Trophoblast cell (in vitro differentiated cells and primary cell): ENCODE measurements at places on chromosomes 7 and 10.

DNA sequence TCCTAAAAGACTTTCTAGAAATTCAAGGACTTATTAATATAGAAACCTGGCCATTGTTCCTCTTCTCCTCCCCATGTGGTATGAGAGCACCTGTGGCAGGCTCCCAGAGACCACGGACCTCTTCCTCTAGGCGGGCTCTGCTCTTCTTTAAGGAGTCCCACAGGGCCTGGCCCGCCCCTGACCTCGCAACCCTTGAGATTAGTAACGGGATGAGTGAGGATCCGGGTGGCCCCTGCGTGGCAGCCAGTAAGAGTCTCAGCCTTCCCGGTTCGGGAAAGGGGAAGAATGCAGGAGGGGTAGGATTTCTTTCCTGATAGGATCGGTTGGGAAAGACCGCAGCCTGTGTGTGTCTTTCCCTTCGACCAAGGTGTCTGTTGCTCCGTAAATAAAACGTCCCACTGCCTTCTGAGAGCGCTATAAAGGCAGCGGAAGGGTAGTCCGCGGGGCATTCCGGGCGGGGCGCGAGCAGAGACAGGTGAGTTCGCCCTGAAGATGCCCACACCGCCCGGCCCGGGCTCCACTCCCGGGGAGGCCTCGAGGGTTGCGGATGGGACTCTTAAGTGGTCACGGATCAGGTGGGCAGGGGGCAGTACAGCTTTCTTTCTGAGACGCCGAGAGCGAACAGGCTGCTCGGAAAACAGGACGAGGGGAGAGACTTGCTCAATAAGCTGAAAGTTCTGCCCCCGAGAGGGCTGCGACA is at the start of gene SLC26A4:
Gene SLC26A4, plus strand, starts transcription at position 448 of the 700 bp plus-strand sequence. CDS start 814 bp downstream, outside the sequence.
- peak; percentile 73 for DNase-seq

GRCh38 chr7:64893401-64893800 is 9.7 kb upstream of the ZNF273 start:
- no peak for DNase-seq

DNA sequence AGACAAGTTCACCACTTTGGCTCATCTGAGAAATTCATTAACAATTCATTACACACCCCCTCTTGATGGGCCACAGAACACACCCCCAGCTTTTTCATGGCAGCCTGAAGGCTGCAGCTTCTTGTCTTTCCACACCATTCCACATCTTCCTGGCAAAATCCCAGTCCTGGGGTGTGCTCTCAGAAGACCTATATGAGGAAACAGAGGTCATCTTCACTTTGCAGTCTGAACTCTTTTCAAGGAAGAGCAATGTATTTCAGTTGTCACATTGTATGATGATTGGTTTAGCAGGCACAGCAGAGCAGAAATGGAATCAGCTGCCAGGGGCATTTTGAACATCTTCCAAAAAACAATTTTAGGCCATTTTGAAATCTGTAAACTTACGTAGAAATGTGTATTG is 7.8 kb upstream of the LRRC27 start:
- no peak for DNase-seq

DNA sequence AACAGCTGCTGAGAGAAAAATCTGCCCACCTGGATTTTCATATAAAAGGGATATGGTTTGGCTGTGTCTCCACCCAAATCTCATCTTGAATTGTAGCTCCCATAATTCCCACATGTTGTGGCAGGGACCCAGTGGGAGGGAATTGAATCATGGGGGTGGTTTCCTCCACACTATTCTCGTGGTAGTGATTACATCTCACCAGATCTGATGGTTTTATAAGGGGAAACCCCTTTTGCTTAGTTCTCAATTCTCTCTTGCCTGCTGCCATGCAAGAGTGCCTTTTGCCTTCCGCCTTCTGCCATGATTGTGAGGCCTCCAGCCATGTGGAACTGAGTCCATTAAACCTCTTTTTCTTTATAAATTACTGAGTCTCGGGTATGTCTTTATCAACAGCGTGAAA is 20.8 kb upstream of the MKI67 start:
- no peak for DNase-seq

DNA sequence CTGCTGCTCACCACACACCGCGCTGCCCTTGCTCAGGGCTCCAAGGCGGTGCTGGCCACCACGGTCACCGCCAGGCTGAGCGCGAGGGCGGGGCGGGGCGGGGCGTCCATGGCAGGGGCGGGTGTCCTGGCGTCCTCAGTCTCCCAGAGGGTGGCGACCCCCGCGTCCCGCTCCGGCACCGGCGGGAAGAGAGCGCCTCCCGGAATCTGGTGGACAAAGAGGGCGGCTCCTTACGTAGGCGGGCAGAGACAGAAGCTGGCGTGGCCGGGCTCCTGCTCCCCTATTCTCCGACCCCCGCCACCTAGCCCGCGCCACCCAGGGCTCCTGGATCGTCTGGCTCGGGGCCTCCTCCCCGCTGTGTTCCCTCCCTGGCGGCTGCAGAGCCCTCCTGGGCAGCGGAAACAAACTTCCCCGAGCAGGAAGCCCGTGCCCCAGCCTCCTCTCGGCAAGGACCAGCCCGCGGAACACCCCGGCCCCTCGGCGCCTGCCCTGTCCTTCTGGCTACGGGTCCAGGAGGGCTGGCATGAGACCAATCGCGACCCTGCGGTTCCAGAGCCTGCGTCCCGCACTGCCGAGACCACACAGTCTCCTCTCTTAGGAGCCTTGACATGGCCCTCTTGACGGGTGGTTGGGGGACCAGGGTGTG is 133.8 kb upstream of the ZNF92 start:
- DNase-seq, result peak; percentile 35

- DNase-seq, result peak; percentile 27
Observed at GRCh38 chr7:128242661-128243060, 1.6 kb downstream of the LEP start.

DNA sequence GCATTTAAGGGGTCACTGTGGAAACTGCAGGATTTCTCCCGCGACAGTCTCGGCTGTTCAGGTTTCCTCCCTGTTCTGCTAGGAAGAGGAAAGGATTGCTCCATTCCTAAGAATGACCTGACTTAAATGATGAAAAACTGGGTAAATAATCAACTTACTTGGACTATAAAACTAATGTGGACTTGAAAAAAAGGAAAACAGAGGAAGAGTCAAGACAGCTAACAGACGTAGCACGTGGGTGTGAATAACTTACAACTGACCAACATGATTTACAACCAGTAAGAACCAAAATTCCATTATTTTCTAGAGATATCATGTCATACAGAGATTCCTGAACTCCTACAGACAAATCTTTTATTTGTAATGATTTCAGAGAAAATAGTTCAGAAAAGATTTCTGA is 93.8 kb downstream of the ADAM12 start:
- no peak for DNase-seq

- DNase-seq, result no peak
Observed at GRCh38 chr10:7471720-7472367, 61.0 kb upstream of the SFMBT2 start.

GRCh38 chr7:29771081-29771816 is 35.1 kb upstream of the WIPF3 start:
- no peak for DNase-seq

DNA sequence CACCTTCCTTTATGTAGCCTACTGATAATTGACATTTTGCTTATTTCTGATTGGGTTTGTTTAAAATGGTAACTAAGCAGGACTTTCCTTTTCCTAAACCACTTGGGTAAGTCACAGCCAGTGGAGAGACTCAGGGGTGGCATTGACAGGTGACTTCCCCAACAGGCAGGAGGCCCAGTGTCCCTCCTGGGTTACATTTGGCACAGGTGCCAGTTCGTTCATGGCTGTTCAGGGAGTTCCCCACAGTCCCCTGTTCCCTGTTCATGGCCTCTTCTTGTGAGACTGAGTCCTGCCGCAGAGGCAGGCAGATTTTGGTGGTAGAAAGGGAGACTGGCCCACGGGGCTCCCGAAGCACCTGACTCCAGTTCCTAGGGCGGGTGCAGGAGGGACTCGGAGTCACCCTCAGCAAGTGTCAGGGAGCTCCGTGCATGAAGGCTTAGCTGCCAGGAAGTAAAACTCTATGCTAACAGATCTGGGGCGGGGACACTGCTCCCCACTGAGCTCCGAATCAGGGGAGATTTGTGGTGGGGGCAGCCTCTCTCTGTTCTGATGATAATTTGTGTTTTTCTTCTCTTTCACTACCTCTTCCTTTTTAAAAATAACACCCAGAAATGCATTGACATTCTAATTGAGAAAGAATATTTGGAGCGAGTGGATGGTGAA is 84.1 kb downstream of the EZH2 start:
- DNase-seq, result no peak

DNA sequence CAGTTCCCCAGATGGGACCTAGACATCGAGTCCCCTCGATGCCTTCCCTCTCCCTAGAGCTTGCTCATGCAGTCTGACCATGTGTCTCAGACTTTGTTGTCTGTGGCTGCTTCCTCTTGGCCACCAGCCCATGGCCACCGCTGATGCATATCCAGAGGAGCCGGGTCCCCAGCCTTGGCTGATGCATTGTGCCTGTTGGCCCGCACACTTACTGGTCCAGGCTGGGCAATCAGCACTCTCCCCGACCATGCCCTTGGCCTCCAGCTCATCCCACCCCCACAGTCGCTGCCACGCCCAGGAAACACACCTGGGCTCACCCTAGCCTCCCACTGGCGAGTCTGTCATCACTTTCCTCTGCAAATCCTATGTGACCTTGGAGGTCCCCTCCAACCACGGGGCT is 10.1 kb downstream of the NPC1L1 start:
- DNase-seq, result no peak

- peak; percentile 96 for DNase-seq
Observed at GRCh38 chr7:116354546-116355423, 144.4 kb downstream of the TES start.

- DNase-seq, result peak; percentile 8
Observed at GRCh38 chr10:67818323-67818722, 19.7 kb downstream of the DNAJC12 start.

DNA sequence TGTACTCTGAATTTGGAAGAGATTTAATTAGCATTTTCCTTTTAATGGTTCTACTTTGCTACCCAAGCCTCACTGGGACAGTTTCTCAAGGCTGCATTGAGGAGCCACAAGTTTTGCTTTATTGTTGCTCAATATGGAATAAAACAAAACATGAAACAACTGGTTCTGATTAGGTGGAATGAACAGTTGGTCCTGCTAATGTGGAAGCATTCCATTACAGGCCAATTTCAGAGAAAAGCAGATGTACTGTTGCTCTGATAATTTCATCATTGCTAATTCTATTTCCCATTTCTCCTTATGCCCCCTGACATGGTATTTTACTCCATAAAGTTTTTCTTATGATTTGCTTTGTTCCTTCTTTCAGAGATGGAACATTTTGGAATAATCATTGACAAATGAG is 66.0 kb upstream of the PAPSS2 start:
- no peak for DNase-seq

- no peak for DNase-seq
Observed at GRCh38 chr10:14554091-14554490, 220.6 kb downstream of the FAM107B start.

GRCh38 chr10:33783078-33783477 is 448.6 kb upstream of the NRP1 start:
- DNase-seq, result no peak

- DNase-seq, result no peak
Observed at GRCh38 chr7:144957998-144958397, 122.1 kb upstream of the TPK1 start.

DNA sequence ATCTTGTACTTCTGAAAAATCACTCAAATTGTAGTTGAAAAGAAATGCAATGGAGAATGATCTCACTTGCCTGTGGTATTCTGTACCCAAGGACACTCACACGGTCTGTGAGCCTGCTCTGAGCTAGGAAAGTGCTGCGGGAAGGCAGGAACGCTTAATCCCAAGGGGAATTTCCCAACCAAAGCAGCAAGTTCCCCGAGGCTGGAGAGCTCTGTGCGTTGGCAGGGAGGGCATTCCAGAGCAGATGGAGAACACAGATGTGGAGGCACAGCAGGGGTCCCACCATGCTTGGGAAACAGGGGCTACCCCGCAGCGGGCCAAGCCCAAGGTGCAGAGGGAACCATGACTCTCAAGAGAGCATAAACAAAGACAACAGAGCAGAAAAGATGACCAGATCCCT is 13.6 kb downstream of the SVIL start:
- peak; percentile 64 for DNase-seq

- DNase-seq, result no peak
Observed at GRCh38 chr7:188727-189500, 3.5 kb upstream of the FAM20C start.

GRCh38 chr7:125149151-125149550 is 219.5 kb upstream of the POT1 start:
- no peak for DNase-seq

DNA sequence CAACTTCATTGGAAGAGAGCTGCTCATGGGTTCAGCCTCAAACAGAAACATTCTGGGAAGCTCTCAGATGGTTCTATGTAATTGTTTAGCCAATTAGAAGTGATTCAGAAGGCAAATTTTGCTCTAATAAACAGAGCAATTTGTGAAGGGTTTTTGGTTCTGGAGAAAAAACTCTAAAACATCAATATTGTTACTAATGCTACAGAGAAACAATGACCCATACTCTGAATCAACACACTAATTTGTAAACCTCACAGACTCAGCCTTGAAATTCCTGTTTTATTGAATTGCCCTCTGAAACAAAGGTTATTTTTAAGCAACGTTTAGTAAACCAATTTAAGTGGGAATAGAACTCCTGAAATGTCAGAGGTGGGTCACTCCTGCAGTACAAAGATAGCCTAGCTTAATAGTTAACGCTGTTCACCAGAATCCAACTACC is 171.6 kb upstream of the SVIL start:
- DNase-seq, result no peak

DNA sequence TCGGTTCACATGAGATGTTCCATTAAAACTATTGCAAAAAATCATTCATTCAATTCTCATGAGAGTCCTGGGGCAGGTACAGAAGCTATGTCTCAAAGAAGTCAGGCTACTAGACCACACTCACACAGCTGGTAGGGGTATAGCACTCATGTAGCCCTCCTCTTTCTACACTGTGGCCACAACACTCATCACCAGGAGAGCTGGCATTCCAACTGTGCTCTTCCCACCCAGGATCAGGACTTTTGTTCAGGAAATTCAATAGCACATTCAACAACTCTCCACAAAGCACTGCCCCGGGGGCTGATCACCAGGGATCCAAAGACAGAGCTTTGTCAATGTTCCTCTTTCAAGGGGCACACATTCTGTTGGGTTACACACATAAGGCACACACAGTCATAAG is 31.0 kb upstream of the C10orf90 start:
- no peak for DNase-seq

- no peak for DNase-seq
Observed at GRCh38 chr7:29077854-29078253, 68.5 kb downstream of the CPVL start.

DNA sequence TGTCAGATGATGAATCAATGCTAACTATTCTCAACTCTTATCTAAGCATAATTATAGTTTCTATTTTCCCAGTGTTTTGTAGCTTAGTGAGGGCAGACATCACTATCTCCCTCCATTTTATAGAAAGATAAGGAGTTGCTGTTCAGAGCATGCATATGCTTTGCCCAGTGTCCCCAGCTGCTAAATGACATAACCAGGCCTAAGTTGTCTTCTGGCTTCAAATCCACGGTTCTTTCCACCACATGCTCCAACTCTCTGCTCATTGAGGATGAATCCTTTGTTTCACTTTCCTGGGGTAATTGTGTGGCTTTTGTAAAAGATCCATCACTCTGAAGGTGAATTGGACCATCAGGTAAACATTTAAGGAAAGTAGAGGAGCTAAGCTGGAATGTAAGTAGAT is 134.0 kb downstream of the SNX10 start:
- DNase-seq, result no peak
